Memory B cell (primary cell): ENCODE measurements at places on chromosomes 6 and 20.
A peak's percentile ranks its signal among the peaks of the same experiment; 100 is the strongest.

GRCh38 chr6:62516291-62517141 is 230.5 kb upstream of the KHDRBS2 start:
- no peak overlapping the region for H3K27ac ChIP-seq
- H3K27me3 ChIP-seq: no peaks in the 10 kb centered on the region
- H3K4me3 ChIP-seq: peak overlapping the region; percentile 37
- peaks cover 7% of the 10 kb centered on the region for H3K4me1 ChIP-seq

DNA sequence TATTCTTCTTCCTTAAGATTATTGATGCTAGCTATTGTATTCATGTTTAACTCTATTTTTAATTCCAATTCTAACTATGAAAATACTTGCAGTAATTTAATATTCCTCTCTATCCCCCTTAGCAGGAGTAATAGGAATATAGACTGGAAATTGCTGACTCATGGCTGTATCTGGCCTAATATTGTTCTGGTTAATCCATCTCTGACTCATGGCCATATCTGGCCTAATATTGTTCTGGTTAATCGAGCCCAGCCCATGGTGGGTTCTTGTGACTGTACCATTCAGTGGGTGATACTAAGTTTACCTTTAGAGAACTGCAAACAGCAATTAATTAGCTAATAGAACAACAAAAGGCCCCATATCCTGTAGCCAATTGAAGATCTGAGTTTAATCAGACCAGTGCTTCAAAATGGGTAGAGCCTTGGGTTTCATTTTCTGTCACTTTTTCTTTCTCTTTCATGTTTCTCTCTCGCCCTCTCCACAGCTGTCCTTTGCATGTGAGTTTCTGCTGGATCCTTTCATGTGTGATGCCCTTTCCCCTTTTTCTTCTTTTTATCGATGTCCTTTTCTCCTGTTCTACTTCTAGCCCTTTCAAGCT is 50.6 kb downstream of the SLC22A3 start:
- no peak overlapping the region for H3K4me3 ChIP-seq
- peaks cover 7% of the 10 kb centered on the region for H3K4me1 ChIP-seq
- no peak for DNase-seq
- no peaks in the 10 kb centered on the region for H3K36me3 ChIP-seq
- peaks cover 4% of the 10 kb centered on the region for H3K27me3 ChIP-seq
- no peak overlapping the region for H3K27ac ChIP-seq

DNA sequence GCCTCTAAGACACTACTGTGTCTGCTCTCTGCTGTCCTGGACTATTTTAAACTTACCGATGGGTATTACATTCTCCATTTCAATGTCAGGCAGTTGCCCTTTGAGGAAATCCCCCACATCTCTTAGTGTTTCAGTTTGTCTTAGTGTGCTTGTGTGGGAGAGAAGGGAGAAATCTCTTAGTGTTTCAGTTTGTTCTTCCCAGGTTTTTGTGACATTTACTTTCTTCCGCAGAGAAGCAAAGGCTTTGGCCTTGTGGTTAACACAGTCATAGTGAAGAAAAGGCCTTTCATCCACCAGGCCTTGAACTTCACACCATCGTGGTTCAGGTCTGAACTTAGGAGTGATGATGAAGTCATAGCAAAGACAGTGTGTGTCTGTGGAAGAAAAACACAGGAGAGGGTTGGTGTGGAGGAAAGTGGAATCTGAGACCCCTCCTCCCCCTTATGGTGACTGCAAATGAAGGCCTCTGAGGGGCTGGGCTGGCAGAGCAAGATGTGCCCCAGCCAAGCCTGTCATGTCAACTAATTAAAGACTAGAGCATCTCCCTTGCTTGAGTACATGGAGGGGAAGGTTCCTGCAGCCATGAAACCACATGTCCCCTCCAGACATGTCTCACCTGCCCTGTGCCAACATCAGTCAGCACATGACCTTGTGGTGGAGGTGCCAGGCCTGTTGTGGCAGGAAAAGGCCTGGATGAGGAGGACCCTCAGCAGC is 23.9 kb downstream of the RAET1L start:
- peak overlapping the region; percentile 35 for H3K27ac ChIP-seq
- peaks cover 5% of the 10 kb centered on the region for H3K27me3 ChIP-seq
- H3K36me3 ChIP-seq: peaks cover 7% of the 10 kb centered on the region
- peaks cover 26% of the 10 kb centered on the region for H3K4me1 ChIP-seq

DNA sequence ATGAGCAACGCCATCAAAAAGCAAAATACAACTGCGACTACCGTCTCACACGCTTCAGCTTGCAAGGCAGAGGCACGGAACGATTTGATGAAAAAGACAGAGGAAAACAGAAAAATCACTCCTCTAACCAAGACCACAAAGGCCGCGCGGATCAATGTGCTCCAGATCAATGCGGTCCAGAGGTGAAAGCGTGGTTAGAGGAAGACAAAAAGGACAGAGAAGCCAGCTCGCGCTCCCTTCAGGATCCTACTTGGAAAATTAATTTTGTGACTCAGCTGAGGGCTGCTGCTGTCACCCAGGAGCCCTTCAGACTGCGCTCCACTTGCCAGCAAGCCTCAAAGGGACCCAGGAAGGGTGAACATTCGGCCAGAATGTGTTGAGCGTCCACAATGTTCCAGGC is 140.2 kb upstream of the RPS6KA2 start:
- no peak overlapping the region for H3K27ac ChIP-seq
- DNase-seq: no peak
- H3K27me3 ChIP-seq: peaks cover 4% of the 10 kb centered on the region
- H3K4me1 ChIP-seq: no peaks in the 10 kb centered on the region
- peaks cover 4% of the 10 kb centered on the region for H3K36me3 ChIP-seq

- no peak overlapping the region for H3K27ac ChIP-seq
- H3K27me3 ChIP-seq: peaks cover 5% of the 10 kb centered on the region
- H3K4me1 ChIP-seq: no peaks in the 10 kb centered on the region
- no peak overlapping the region for H3K4me3 ChIP-seq
- no peak for DNase-seq
Measured at GRCh38 chr20:23497536-23497935, 6.6 kb downstream of the CST8 start.

GRCh38 chr6:24761193-24761835 is 13.4 kb upstream of the GMNN start:
- H3K27me3 ChIP-seq: no peaks in the 10 kb centered on the region
- no peak overlapping the region for H3K4me3 ChIP-seq
- H3K27ac ChIP-seq: no peak overlapping the region
- no peaks in the 10 kb centered on the region for H3K36me3 ChIP-seq
- DNase-seq: no peak

- H3K27ac ChIP-seq: no peak overlapping the region
- no peaks in the 10 kb centered on the region for H3K27me3 ChIP-seq
- no peaks in the 10 kb centered on the region for H3K4me1 ChIP-seq
- no peak for DNase-seq
- no peak overlapping the region for H3K4me3 ChIP-seq
Measured at GRCh38 chr6:109653264-109653663, 37.7 kb downstream of the AK9 start.

- H3K27ac ChIP-seq: no peak overlapping the region
- peaks cover 5% of the 10 kb centered on the region for H3K27me3 ChIP-seq
- H3K36me3 ChIP-seq: no peaks in the 10 kb centered on the region
- no peak for DNase-seq
Measured at GRCh38 chr6:159487636-159488035, 205.4 kb downstream of the SOD2 start.

GRCh38 chr6:19655744-19656143 is 181.4 kb upstream of the ID4 start:
- H3K4me1 ChIP-seq: no peaks in the 10 kb centered on the region
- H3K27ac ChIP-seq: no peak overlapping the region
- no peak overlapping the region for H3K4me3 ChIP-seq
- no peak for DNase-seq
- H3K27me3 ChIP-seq: no peaks in the 10 kb centered on the region
- H3K36me3 ChIP-seq: no peaks in the 10 kb centered on the region

GRCh38 chr6:105873799-105874198 is 212.3 kb upstream of the PRDM1 start:
- H3K4me1 ChIP-seq: peaks cover 22% of the 10 kb centered on the region
- peaks cover 6% of the 10 kb centered on the region for H3K27me3 ChIP-seq
- H3K4me3 ChIP-seq: no peak overlapping the region
- H3K36me3 ChIP-seq: no peaks in the 10 kb centered on the region
